ENCODE measurements at places on chromosomes 3 and 15.

DNA sequence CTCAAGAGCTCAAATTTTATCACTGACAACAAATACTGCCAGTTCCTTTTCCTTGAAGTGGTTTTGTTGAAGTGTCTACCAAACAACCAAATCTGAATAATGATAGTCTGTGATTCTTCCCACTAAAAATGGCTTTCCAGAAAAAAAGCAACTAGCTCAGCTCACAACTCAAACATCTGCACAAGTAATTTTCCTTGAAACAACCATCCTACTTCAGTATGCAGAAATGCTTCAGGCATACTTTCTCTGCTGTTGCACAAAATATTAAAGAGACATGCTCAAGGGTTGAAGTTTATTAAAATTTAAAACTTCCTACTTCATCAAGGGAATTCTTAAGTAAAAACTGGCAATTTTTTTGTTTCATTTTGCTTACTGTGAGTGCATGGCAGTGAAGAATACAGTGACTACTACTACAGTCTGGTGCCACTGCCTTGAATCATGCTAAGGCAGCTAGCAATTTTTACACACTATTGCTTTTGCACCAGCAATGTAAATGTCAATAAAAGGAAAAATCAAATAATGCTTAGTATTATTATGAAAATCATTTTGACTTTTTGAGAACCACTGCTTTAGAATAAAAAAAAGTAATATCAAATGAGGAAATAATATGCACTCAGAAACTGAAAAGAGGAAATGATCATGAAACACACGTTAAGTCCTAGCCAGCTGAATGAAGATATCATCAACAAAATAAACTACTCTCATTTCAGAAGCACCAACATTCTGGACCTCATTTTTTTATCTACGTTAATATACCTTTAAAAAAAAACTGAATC is 33.6 kb downstream of the VPS13C start:
- no peak for DNase-seq
- H3K27me3 ChIP-seq, result no peaks in the 10 kb centered on the region
- H3K4me1 ChIP-seq, result no peaks in the 10 kb centered on the region
- no peak overlapping the region for H3K4me3 ChIP-seq
- no peak overlapping the region for H3K27ac ChIP-seq

GRCh38 chr3:42376344-42376798 is 34.0 kb downstream of the LYZL4 start:
- H3K36me3 ChIP-seq, result no peaks in the 10 kb centered on the region
- no peaks in the 10 kb centered on the region for H3K4me1 ChIP-seq
- no peaks in the 10 kb centered on the region for H3K27me3 ChIP-seq
- DNase-seq, result no peak
- no peak overlapping the region for H3K27ac ChIP-seq

- DNase-seq, result no peak
- H3K36me3 ChIP-seq, result no peaks in the 10 kb centered on the region
- H3K4me1 ChIP-seq, result no peaks in the 10 kb centered on the region
- H3K4me3 ChIP-seq, result no peak overlapping the region
These were observed 257.1 kb upstream of the ROPN1 start for GRCh38 chr3:124249038-124249437.

DNA sequence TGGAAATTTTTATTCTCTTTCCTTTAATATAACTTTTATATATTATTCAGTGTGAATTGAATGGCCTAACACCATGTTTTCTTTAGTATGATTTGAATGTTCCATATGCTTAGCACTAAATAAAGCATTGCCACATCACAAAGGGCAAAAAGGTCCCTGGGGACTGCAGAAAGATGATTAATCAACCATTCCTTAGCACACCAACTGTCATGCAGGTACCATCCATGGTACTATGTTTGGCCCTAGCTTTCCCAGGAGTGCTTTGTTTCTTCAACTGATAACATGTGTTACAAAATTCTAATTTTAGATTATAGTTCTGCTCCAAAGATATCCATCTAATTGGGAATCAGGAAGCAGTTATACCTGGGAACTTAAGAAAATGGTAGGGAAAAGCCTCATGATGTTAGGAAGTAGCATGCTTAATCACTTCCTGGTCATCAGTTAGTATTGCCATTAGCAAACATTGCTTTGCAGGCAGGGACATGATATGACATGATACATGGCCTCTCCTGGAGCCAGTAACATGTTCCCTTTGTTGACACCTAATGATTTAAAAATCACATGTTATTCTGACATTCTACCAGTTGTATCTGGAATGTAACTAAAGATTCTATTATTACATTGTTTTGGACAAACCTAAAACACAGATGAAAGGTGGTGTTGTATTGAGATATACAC is 712.6 kb upstream of the GBE1 start:
- H3K27me3 ChIP-seq, result no peaks in the 10 kb centered on the region
- H3K4me3 ChIP-seq, result no peak overlapping the region
- H3K4me1 ChIP-seq, result no peaks in the 10 kb centered on the region

DNA sequence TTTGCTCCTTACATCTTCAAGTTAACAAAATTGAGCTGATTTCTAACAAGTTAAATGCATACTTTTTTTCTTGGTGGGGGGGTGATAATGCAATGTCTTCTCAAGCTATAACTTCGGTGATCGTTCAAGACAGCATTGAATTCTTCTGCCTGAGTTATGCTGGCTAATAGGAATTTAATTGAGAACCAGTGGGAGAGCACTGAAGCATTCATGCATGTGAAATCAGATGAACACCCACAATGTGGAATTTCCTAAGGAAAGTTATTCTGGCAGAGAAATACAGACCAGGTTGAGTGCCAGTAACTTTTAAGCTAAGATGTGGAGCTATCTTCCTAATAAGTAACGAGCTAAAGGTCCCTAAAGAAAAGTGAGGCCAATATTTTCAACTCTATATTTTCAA is 3.0 kb downstream of the SPATA16 start:
- H3K27me3 ChIP-seq, result no peaks in the 10 kb centered on the region
- H3K4me1 ChIP-seq, result peaks cover 2% of the 10 kb centered on the region
- no peak overlapping the region for H3K27ac ChIP-seq
- DNase-seq, result no peak
- H3K4me3 ChIP-seq, result no peak overlapping the region
- no peaks in the 10 kb centered on the region for H3K36me3 ChIP-seq

DNA sequence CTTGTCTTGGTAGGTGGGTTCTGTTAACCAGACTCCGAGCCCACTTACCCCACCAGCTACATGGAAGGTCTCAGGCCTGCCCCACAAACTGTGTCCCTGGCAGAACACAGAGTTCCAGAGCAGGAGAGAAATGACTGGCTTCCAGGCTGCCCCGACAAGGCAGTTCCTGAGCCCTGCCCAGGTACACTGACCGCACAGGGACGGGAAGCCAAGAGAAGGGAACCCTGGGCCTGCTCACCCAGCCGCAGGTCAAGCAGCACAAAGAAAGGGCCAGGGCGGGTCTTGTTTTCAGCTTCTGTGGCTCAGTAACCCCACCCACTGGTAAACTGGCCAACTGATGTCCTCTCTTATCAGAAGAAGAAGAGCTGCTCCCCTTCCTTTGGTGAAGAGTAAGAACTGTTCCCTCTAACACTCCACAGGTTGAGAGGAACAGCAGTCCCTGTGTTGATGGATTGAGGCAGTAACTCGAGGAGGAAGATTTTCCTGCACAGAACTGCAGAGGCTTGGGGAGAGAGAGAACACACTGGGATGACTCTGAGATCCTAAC is 68.4 kb downstream of the CRTC3 start:
- DNase-seq, result peak; percentile 72
- no peaks in the 10 kb centered on the region for H3K4me1 ChIP-seq
- peaks cover 3% of the 10 kb centered on the region for H3K27me3 ChIP-seq
- H3K4me3 ChIP-seq, result no peak overlapping the region
- H3K27ac ChIP-seq, result no peak overlapping the region

- H3K27ac ChIP-seq, result no peak overlapping the region
- H3K27me3 ChIP-seq, result no peaks in the 10 kb centered on the region
- H3K36me3 ChIP-seq, result peaks cover 64% of the 10 kb centered on the region
- H3K4me3 ChIP-seq, result no peak overlapping the region
- H3K4me1 ChIP-seq, result no peaks in the 10 kb centered on the region
These were observed 73.4 kb downstream of the CCK start for GRCh38 chr3:42192334-42193200.

DNA sequence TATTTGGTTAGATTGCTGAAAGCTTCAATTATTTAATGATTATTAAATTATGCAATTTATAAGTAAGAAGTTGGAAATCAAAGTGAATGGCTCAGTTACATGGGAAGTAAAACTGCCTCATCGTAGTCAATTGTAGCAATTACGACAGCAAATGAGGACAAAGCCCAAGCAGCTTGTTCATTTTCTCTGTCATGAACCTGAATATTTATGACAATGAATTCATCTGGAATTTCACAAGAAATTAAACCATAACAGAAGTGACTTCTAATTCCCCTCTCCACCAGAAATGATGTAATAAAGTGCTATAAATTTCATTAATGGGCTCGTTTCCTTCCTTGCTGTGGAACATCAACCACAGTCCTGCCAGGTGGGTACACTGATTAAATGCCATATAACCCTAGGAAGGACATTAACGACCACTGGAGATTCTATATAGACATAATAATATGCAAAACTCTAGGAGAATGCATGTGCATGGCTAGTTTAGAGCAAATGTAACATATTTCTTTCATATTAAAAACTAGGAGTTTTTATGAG is 273.8 kb upstream of the DCBLD2 start:
- DNase-seq, result no peak
- no peaks in the 10 kb centered on the region for H3K4me1 ChIP-seq
- no peak overlapping the region for H3K4me3 ChIP-seq
- no peaks in the 10 kb centered on the region for H3K36me3 ChIP-seq
- H3K27ac ChIP-seq, result no peak overlapping the region
- H3K27me3 ChIP-seq, result no peaks in the 10 kb centered on the region

DNA sequence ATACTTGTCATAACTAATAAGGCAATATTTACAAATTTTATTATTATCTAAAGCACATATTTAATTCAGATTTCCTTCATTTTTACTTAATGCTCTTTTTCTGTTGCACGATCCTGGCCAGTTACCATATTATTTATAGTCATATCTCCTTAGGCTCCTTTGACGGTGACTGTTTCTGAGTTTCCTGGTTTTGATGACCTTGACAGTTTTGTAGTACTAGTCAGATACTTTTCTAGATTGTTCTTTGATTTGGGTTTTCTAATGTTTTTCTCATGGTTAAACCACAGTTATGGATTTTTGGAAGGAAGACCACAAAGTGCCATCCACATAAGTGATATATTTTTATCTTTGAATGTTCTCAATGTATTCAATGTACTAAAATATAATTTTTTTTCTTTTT is 171.0 kb upstream of the NANOGP8 start:
- H3K36me3 ChIP-seq, result no peaks in the 10 kb centered on the region
- DNase-seq, result no peak
- H3K27ac ChIP-seq, result no peak overlapping the region
- H3K4me3 ChIP-seq, result no peak overlapping the region
- no peaks in the 10 kb centered on the region for H3K27me3 ChIP-seq

DNA sequence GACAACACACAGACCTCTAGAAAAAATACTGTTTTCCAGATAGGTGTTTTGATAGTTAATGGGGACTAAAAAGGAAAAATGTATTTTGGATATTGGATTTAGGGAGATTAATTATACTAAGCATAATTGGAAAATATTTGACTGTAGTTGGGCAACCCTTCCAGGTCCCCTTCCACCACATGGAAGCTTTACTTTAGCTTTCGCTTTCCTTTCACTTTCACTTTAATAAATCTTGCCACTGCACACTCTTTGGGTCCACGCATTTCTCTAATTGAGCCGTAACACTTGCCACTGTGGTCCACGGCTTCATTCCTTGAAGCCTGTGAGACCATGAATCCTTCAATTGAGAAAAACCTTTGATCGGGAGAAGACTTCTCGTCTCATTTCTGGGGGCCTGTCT is 15.5 kb downstream of the GLDN start:
- no peaks in the 10 kb centered on the region for H3K27me3 ChIP-seq
- no peak overlapping the region for H3K27ac ChIP-seq
- DNase-seq, result no peak
- H3K4me1 ChIP-seq, result no peaks in the 10 kb centered on the region
- H3K4me3 ChIP-seq, result no peak overlapping the region

DNA sequence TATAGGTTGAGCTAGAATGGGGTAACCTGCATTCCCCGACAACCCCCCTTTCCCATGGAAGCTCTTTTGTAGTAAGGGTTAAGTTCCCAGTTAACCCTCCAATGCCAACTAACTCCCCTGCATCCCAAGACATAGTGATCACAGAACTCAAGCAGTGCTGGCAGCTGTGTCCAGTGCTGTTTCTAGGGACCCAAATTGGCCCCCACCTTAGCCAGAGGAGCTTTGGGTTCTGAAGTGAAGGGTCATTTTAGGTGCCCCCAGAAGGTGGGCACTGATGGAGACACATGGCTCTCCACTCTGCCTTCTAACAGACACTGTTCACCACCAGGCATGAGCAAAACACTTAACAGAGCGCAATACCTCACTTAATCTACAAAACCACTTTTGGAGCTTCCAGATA is 7.1 kb downstream of the FBXL22 start:
- H3K36me3 ChIP-seq, result peaks cover 3% of the 10 kb centered on the region
- no peaks in the 10 kb centered on the region for H3K4me1 ChIP-seq
- H3K27me3 ChIP-seq, result peaks cover 3% of the 10 kb centered on the region
- no peak for DNase-seq
- no peak overlapping the region for H3K4me3 ChIP-seq

DNA sequence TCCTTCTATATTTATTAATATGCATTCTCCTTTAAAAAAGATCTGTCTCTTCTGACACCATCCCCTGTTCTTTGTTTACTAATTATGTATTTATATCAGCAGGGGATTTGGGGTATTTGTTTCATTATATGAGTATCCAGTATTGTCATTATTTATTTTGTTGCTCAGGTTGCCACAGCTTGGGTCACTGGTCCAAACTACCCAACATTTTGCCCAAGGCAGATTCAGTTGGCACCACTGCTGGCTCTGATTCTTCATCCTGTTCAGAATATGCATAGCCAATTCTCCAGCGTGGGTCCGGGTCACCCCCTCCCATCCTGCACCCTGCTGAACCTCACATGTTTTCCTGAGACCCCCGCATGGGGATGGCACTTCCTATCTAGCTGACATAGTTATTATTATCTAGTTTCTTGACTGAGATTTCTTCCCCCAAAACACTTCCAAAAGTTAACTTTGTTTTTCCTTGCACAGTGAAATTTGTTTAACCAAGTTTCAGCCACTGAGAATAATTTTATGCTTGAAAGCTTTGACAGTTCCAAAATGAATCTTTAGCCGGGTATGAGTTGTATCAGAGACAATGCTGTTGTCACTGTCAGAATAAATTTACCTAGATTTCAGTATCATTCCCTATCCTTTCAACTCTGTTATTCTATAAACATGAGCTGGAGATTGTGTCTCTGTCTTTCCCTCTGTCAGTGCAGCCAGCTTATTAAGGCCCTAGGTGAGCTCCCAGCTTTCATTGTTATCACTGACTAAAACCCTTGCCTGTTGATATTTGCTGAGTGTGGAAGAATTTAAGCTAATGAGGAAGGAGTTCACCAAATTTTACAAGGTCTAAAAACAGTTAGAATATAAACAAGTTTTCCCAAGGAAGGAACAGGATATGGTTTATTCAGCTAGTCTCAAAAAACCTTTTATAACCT is 70.3 kb downstream of the TGFBR2 start:
- no peak overlapping the region for H3K27ac ChIP-seq
- peaks cover 61% of the 10 kb centered on the region for H3K36me3 ChIP-seq
- H3K27me3 ChIP-seq, result no peaks in the 10 kb centered on the region
- no peaks in the 10 kb centered on the region for H3K4me1 ChIP-seq
- no peak for DNase-seq
